ENCODE measurements at places on chromosomes 16 and 17.

DNA sequence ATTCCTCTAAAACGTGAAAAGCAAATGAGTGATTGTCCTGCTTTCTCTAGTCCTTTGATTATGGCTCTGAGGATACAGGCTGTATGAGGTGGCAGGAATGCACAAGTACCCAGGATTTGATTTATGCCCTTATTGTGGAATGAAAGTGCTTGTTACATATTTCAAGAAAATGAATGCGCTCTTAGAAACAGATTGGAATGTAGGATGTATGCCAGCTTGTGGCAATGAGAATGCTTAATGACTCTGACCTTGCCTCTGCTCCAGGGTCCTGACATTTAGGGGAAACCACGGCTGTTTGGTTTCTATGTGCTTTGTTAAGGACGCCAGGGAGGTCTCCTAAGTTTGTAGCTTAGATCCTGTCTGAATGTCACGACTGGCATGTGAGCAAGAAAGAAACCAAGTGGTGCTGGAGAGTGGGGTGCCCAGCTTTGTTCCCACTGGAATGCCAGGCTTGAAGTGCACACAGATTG is 22.0 kb downstream of the PRCD start:
- peak; percentile 66 for DNase-seq

DNA sequence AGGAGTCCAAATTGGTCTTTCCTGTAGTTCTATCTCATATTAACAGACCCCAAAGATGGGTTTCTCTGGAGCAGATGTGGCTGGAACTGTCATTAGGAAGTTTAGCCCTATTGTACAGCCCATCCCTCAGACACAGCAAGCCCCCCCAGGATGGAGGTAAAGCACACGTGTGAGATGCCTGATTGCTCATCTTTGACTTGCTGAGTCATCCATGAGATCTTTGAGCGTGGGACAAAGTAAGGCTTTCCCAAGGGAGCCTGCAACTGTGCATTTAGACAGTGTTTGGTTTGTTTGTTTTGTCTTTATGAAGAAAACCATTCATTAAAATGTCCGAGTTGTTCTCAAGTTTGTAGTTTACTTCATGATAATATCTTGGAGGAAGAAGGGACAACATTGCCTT is 145.3 kb upstream of the CDH13 start:
- DNase-seq = no peak

DNA sequence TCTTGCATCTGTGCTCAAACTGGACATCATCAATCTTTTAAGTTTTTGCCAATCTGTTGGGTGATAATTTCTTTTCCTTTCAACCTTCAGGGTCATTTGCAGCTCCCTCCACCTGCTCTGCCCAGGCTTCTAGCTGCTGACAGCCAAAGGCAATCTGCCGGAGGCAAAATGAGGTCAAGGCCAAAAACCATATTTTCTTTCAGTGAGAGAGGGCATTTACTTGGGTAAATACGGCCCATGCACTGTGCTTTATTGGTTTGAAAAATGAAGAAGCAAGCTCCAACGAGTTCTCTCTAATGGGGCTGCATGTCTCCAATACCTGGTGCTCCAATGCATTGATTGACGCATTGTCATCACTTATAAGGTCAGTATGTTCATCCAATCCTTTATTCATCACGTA is 23.1 kb downstream of the RBFOX1 start:
- no peak for DNase-seq

DNA sequence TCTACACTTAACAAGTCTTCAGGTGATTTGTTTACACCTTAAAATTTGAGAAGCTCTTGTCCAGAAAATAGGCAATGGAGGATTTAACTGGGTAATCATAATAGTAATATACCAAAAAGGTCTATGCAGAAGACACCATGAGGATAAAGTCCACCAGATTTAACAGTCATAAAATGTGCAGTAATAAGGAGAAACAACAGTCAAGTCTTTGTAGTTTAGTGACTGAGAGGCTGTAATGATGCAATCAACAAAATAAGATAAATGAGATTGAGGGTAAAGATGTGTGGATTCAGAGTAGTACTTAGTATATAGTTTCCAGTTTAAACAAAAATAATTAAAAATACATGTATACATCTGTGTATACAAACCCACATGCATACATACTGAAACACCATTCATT is 91.2 kb downstream of the STXBP4 start:
- DNase-seq = no peak

DNA sequence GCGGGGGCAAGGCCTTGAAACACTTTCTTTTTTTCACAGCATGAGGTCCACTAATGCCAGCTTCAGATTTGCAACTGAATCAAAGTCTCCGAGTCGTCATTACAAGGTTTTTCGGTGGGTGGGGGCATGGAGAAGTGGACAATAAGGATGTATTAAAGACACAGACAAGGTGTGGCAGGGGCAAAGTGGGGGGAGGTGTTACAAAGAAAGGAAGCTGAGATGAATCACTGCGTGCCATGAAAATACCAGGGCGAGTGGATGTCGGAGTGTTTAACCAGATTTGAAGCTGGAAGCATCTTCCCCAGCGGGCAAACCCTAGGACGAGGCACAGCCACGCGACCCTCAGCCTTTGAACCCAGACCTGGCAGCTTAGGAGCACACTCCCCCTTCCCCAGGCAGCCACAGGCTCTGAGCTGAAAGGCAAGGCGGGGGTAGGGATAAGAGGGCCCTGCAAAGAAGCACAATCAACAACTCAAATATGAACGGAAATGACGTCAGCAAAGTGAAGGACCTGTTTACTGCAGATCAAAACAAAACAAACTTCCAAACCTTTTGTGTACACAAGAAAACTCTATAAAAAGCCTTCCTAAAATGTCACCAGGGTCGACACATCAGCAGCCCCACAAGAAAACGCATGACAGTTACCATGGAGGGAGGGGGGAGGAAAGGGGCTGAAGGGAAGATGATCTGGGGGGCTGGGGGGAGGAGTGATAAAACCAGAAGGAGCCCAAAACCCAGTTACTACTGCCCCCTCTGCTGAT is 5.6 kb upstream of the ZFHX3 start:
- DNase-seq = peak; percentile 86

GRCh38 chr17:83104577-83105505 is 25.4 kb downstream of the METRNL start:
- DNase-seq = peak; percentile 47

DNA sequence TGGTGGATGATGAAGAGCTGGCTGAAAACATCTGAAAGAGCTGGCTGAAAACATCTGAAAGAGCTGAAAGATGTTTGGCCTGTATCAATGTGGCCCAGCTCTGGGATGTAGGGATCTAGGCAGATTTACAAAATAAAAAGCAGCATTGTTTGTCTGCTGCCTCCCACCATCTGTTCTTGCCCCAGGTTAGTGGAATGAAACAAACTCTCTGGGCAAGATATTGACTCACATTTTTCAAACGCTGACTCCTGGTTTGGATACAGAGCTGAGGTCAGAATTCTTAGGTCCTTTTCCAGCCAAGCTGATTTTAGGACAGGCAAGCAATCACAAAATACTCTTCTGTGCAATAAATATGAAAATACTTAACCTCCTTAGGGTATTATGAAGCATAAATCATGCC is 139.0 kb downstream of the STX8 start:
- no peak for DNase-seq

All from endothelial cell of umbilical vein (primary cell).